ENCODE measurements at places on chromosomes 2 and 18.

- no peak for DNase-seq
These were observed 344.3 kb upstream of the KYNU start for GRCh38 chr2:142533177-142533576.

- no peak for DNase-seq
These were observed 114.3 kb downstream of the NXPH2 start for GRCh38 chr2:138665937-138666336.

- no peak for DNase-seq
These were observed 15.3 kb downstream of the UNC50 start for GRCh38 chr2:98623657-98624056.

DNA sequence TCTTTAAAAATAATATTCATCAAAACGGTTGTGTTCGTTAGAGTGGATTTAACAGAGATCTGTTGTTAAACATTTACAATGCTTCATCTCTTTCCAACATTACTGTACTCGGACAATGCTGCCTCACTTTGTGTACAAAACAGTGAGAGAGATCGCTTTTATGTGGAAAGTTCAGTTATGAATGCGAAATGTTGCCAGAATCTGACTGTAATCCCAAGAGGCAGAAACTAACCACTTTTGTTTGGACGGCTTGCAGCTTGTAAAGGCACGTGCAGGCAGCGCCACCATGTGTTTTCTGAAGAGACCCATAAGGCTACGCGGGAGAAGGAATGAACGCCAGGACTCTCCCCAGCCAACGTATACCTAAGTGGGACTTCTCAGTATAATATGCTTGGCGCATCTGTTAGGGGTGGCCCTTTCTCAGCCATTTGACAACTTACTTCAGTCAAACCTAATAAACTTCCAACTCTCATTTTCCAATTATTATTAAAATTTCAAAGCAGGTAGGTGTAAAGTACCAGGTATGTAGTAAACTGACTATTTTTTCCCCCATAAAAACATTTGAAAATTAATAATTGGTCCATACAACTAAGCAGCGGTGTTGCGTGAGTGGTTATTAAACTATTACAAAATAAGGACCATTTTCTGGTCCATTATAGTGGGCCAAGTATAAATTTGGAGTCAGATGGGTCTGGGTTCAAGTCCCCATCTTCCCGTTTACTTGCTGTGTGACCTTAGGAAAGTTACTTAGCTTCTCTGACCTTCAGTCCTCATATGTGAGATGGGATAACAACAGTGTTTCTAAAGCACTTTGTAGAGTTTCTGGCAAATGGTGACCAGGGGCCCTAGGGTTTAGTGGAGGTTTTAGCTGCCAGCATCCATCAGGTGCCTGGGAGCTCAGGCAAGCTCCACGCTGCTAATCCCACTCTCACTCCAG, 5.6 kb upstream of the NAPG start:
- DNase-seq, result no peak

DNA sequence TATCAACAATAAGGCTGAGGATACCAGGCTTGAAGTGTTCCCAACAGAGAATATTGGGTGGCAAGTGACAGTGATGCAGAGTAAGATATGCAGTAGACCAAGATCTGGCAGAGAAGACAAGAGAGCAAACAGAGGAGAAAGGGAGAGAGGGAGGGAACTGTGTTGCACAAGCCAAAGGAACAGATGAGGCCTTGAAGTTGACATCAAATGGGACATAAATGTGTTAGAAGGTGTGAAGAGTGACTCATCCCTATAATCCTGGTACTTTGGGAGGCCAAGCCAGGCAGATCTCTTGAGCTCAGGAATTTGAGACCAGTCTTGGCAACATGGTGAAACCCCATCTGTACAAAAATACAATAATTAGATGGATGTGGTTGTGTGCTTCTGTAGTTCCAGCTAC, 342.9 kb downstream of the PARD3B start:
- DNase-seq, result no peak

DNA sequence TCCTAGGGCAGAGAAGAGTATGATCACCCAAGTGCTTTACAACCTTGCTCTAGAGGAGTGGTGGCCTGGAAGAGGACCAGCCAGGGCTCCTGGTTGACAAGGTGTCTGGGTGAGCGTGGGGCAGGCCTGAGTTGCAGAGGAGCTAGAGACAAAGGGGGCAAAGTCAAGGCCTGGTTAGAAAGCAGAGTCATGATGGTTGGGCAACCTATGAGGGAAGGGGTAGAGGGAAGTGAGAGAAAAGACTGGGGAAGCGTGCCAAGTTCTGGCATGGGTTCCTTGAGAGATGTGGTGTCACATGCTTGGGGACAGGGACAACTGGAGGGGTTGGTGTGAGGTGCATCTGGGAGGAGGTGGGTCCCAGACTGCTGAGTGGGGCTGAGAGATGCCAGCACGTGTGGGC, 13.5 kb downstream of the ZFP36L2 start:
- DNase-seq, result no peak

- no peak for DNase-seq
These were observed 51.7 kb downstream of the IMPA2 start for GRCh38 chr18:12032786-12033642.

- no peak for DNase-seq
These were observed 8.5 kb downstream of the ONECUT2 start for GRCh38 chr18:57443702-57444101.

- no peak for DNase-seq
These were observed 306.7 kb downstream of the RDH14 start for GRCh38 chr2:18253686-18254197.

DNA sequence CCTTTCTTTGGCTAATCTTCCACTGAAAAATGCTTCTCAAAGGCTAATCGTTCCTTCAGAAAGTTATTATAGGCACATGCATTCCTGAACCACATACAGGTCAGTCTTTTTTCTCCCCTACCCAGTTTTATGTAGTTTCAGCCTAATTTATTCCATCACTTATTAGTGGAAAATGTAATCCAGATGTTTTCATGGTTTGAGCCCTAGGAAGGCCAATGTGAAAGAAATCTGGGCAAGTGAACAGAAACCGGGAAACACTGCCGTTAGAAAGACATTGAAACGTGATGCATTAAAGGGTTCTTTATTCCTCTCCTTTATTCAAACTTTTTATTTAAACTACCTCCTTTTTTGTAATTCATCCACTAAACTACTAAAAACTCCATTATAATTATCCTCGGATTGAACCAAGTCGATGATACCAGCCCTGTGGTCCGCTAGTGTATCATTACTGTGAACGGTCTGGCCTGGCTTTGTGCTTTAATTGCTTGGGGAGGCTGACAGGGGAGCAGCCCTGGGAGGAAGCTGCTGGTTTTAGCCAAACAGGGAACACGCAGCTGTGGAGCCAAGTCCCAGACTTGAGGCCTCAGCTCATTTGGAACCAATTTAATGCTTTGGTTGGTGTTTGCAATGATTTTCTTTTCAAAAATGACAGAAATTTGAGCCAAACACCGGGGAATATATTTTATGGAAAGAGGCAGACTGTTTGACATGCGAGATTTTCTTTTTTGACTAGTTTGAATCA, 149.2 kb downstream of the ARHGAP28 start:
- DNase-seq, result no peak
